ENCODE measurements at places on chromosomes 2 and 18.
A peak's percentile ranks its signal among the peaks of the same experiment; 100 is the strongest.

DNA sequence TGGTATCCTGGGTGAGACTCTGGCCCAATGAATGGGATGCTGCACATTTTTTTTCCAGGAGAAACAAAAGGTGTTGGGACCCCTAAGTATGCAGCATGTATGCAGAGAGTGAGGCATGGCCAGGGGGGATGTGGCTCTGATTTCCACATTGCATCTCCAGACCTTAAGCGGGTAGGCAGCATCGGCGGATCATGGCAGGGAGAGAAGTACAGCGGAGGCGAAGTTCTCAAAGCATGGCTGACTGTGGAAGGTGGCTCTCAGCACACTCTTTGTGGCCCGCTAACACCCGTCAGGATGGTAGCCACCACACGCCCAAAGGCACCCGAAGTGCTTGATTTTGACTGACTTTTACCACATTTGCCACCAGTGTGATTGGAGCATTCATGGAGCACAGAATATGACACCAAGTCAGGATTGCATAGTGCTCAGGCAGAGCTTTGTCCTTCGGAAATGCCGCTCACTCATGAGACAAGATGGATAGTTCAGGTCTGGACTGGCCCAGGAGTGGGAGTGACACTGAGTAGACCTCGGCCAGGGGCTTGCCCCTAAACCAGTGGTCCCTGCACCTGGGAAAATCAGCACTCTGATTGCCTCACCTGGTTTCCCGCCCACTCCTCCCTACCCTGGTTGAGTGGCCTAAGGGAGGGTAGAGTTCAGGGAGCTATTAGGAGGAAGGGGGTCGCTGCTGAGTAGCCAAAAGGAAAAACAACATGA lies 14.2 kb downstream of the INPP4A start:
- no peak for DNase-seq

DNA sequence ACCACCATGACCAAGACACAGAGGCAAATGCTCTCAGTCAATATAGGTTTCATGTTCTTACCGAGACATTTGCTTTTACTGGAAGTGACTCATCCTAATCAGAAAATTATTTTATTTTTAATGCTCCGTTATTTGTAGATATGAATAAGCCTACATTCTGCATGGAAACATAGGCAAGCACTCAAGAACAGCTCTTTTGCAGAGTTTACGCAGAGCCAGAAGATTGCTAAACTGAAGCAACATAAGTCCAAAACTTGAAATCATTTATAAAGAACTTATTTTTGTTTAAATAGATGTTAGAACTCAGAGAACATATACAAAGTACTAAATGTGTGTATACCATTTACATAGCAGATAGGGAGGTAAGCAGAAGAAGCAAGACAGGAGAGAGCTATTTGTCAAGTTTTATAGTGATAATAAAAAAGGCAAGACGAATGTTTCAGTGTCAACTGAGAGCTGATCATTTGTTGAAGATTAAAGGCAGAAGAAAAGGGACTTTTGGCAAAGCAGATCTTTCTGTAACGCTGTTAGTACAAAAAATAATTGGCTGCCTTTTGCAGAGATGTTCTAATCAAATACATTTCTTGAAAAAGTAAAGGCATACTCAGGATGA lies 12.4 kb upstream of the PPP1R1C start:
- DNase-seq: no peak

GRCh38 chr2:12288048-12288447 lies 428.7 kb upstream of the TRIB2 start:
- no peak for DNase-seq

DNA sequence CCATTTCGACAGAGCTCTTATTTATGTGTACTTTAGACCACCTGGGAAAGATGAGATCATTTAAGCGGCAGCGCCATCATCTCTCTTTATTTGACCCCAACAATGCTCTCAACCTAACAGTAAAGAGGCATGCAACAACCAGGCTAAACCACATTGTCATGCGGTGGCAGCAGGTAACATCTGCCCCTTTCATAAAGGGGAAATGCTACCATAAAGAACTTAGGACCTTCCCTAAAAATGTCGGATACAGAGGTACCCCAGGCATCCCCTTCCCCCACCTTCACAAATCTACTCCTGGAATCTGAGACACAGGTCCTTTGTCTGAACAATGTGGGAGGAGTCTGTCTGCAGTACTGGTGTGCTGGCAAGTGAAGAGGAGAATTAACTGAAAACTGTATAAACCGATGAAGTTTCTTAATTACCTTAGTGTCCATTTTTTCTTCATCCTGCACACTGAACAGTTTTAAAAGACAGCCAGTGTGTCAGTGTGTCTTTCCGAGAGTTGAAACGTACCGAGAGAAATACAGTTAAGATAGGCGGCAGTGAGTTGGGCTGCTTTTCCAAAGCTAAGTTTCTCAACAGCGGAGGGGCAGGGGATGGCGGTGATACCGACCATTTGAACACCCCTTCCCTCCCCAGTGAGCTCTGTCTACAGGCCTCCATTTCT lies 1.9 kb downstream of the MEX3C start:
- DNase-seq: peak; percentile 22

DNA sequence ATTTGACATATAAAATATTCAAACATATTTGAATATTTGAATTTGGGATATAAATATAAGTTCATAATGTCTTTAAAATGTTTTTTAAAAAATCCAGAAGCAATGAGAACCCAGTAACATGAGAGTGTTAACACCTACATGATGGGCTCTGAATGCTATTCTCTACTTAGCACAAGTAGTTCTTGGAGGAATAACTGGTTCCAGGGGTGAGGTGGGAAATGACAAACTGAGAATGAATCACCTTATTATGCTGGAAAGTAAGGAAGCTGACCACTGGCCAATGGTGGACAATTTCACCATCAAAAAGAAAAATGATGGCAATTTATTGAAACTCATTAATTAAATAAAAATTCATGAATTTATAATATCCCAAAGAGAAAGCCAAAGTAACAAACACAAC lies 79.6 kb upstream of the NABP1 start:
- no peak for DNase-seq

GRCh38 chr18:40867459-40867858 lies 1087.6 kb upstream of the PIK3C3 start:
- no peak for DNase-seq

- DNase-seq: no peak
Measured at GRCh38 chr2:174180165-174180724, 68.1 kb downstream of the OLA1 start.

- DNase-seq: no peak
Measured at GRCh38 chr2:224971214-224971613, 71.1 kb downstream of the DOCK10 start.

DNA sequence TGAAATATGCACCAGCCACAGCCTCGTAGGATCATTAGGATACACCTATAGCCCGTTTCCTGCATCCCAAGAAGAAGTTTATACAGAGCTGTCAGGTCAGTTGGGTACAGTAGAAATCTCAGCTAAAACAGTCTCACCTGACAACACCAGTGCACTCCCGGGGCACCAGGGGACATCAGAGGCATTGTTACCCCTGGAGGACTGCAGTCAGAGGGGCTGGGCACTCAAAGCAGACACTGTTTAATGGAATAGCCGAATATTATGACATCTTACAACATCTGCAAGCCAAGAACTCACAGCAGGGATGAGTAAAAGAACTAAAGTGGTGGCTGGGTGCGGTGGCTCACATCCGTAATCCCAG lies 93.0 kb upstream of the ID2 start:
- DNase-seq: no peak

DNA sequence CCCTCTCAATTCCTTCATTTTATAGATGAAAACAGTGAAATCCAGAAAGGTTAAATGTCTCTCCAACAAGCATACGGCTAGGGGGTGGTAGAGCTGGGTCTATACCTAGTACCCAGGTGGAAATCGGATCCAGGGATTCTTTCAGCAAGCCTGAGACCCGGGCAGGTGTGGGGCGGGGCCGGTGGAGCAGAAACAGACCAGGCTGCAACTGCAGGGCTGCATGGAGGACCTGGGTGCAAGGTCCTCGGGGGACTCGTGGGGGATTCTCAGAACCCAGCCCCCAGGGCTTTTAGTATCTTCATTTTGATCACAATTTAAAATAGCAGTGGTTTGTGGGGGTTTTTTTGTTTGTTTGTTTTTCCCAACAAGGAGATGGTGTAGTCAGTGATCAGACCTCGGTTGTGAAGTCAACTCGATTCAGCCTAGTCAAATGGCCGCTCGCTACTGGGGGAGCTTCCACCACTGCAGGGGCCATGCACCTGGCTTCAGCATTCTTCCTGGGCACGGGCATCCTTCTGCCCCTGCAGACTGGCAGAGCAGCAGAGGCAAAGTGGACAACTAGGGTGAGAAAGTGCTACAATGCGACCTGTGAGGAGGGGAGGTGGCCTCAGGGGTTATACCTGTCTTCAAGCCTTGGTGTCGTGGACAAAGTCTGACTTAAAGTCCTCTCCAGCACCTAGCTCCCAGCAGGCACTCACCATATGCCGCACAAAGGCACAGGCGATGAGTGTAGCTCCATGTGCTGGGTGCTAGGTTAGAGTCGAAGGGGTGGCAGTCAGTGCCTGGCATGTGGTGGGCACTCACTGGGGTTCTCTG lies 46.3 kb downstream of the GORASP2 start:
- no peak for DNase-seq

DNA sequence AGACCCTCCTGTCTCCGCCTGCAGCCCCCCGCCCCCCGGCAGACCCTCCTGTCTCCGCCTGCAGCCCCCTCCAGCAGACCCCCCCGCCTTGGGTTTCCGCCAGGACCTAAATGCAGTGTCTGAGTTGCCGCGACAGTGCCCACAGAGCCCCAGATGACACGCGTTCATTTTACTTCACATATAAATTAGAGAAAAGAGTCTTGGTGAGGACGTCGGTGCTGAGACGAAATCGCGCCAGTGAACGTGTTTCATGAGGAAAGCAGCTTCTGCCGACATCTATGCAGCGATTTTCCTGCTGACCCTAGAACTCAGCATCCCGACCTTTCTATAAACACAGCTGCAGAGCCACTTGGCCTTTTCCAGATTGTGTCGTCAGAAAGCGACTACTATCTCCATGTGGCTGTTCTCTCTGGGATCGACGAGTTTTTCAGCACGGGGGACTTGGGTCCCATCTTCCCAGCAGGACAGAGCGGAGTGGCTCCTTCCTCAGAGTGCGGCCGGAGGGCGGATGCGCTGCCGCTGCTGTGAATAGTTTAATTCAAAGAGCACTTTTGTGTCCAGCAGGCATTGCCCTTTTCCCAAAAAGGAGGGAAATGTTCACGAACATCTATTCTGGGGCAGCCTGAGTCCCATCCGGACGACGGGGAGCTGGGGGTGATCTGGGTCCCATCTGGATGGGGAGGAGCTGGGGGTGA lies 136.7 kb downstream of the NFATC1 start:
- DNase-seq: no peak

GRCh38 chr18:69978732-69979715 lies 31.4 kb upstream of the CD226 start:
- DNase-seq: no peak

DNA sequence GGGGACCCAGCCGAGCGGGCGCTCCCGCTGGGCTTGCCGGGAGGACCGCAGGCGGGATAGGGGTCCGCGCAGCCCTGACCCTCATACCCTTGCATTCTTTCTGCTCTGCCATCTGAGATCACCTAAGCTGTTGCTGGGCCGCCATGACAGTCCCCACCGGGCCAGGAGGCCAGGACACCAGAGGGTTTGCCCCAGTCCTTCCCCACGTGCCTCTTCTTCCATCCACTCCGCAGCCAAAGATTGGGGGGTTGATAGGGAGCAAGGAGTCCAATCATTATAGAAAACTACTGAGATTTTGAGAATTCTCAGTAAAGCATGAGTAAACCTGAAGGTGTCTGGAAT lies 453 bp upstream of the GRB14 start:
- no peak for DNase-seq

GRCh38 chr2:178256382-178257042 lies 62.2 kb downstream of the OSBPL6 start:
- DNase-seq: no peak

GRCh38 chr18:79459946-79460480 lies 64.3 kb downstream of the NFATC1 start:
- no peak for DNase-seq

GRCh38 chr18:42781298-42781815 lies 334.1 kb downstream of the RIT2 start:
- no peak for DNase-seq

DNA sequence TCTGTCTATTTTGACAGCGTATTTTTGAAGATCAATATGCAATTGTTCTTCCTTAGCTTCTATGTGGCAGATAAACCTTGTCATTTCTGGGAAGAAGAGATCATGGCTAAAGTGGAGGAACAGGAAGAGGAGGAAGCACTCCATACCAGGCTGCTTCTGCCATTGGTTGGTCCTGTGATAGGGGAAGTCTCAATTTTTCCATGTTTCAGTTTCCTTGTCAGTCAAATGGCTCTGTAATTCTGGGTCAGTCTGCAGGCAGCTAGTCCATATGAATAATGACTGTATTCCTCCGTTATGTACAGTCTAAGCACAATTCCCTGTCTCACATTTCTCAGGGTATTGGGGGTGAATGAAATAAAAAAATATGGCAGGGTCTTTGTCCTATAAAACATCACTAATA lies 277.6 kb upstream of the CXCR4 start:
- no peak for DNase-seq

DNA sequence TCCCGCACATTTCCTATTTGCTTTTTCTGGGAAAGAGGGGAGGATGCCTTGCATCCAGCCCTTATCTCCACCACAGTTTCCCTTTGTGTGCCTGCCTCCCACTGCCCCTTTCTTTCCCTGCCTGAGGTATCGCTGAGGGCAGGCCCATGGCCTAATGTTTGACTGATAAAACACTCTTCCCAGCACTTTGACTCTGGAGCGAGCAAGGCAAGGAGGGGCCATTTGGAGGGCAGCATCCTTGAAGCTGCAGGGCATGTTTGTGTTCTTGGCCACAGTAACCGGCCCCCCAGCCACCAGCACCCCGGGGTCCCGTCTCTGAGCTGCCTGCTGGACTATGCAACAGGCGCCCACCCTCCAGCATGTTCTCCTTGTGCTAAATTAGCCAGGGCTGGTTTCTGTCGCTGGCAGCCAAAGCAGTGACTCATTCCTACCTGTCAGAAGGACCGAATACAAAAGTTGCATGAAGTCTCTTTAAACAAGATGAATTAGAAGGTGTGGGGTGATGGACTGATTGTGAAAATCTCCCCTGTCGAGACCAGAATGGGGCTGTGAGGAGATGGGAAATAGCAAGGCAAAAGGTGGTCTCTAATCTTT lies 50.7 kb downstream of the BCL2L11 start:
- no peak for DNase-seq

- DNase-seq: no peak
Measured at GRCh38 chr2:209424781-209425470, 1.1 kb downstream of the MAP2 start.

All from T-helper 22 cell (primary cell).